Kidney epithelial cell (primary cell): ENCODE measurements at places on chromosomes 6 and 20. TPM values are rescaled to one million over a fixed set of nuclear protein-coding genes. Genes with fewer than 3 reads are reported as not detected.

- DNase-seq: no peak
Measured at GRCh38 chr20:40748182-40748581, 59.1 kb upstream of the MAFB start.

GRCh38 chr6:170281331-170282292 is 9.3 kb downstream of the DLL1 start:
- DNase-seq: no peak

DNA sequence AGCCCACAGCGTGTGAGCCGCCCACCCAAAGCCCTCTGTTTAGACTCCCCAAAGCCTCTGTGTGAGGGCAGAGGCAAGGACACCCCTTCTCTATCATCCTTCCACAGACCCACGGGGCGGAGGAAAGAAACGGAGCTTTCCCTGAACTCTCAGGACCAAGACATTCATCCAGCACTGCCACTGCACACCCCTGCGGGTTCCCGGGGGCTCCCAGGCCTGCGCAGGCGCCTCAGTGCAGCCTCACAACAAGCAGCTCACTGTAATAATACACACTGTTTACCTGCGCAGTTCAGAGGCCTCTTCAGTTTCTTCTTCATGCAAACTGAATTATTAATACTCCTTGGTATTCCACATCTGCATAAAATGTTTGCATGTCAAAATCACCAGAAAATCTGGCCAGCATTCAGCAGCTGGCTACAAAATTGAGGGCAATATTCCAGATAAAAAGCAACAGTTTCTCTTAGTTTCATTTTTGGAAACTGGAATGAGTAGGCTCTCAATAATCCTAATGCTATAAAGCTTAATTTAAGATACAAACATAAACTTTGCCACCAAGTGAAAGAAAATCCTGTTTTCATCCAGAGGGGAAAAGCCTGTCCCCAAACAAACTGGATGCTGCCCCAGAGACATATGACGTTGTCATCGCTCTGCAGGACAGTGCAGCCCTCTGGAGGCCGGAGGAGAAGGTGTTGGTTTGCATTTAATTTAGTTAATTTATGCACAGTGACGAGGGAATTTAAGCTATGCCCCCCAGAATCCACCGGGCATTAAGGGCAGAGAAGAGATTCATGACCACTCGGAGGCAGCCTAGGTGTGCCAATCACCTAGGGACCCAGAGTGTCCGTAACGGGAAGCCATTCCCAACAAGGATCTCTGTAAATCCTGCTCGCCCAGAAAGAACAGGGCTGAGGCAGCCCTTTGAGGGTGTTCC is 45.3 kb downstream of the NINL start:
- no peak for DNase-seq

- DNase-seq: no peak
Measured at GRCh38 chr20:10005885-10006284, 28.9 kb upstream of the ANKEF1 start.

GRCh38 chr6:103002282-103002681 is 1608.8 kb downstream of the GRIK2 start:
- no peak for DNase-seq

GRCh38 chr6:125370343-125370742 is 68.6 kb upstream of the HDDC2 start:
- no peak for DNase-seq

DNA sequence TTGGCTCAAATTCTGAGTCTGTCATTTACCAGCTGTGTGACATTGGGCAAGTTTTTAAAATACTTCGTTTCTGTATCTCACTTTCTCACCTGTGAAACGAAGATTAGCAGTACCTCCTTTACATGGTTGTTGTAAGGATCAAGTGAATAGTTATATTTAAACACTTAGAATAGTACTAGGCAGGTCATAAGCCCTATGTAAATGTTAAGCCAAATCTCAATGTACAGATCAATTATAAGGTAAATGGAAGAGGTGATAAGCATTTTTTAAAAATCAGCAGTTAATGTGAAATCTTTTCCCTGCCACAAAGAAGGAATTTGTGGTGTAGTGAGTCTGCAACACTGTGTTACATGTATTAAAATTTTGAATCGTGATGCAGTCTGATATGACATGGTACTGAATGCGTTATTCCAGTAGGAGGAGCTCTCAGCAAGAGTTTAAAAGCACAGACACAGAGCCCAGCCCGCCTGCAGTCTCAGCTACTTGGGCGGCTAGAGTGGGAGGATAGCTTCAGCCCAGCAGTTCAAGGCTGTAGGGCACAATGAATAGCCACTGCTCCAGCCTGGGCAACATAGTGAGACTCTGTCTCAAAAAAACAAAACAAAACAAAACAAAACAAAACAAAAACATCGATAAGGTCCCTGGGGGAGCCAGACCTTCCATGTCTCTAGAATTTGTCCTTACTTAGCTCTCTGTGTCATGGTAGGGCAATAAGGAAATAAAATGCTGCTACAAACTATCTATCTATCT is 46.0 kb downstream of the GTF2H5 start:
- DNase-seq: peak; percentile 41

- DNase-seq: no peak
Measured at GRCh38 chr6:139639507-139639906, 265.1 kb upstream of the CITED2 start.

- DNase-seq: no peak
Measured at GRCh38 chr6:34032856-34033255, 113.0 kb downstream of the GRM4 start.

DNA sequence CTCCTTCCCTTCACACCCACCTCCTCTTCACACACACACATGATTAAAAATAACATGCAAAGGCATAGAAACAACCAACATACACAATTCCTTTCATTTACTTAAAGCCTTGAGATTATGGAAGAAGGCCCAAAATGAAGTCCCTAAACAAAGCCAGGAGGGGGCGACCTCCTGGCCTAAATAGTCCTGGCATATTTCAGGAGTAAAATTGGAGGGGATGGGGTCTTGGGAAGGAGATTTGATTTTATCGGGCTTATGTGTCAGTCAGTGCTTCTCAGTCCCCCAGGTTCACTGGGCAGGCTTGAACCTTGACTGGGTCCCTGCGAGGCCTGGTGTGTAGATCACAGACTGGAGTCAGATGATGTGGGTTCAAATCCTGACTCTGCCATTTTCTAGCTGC is 266.4 kb downstream of the SAMD5 start:
- DNase-seq: no peak

DNA sequence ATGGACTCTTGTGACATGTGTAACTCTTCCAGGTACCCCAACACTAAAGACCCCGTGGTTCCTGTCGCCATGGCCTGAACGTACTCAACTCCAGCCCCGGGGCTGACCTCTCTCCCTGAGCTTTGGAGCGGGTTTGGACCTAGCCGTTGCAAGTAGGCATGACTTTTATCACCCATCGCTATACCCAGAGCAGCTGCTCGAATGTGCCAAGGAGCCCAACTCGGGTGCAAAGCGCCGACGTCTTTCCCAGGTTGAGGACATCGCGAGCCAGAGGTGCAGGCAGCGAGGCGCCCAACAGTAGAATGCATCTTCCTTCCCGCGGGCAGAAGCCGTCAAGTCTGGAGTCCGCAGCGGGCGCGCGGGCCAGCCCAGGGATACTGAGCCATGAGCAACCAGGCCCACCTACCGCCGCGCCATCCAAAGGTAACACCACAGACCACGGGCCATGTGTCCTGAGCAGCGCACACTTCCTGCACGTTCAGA is 5.7 kb upstream of the LAMP5 start:
- DNase-seq: no peak

DNA sequence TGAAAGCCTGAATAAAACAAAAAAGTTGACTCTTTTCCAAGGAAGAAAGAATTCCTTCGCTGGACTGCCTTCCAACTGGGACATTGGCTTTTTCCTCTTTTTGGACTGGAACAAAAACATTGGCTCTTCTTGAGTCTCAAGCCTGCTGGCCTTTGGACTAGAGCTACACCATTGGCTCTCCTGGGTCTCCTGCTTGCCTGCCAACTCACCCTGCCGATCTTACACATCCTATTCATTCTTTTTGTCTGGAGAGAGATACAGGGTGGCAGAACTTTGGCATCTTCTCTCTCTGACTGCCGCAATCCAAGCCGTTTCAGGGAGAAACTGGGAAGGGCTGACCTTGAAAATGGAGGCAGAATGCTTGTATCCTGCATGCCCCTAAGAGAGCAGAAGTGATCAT is 20.2 kb downstream of the DDO start:
- no peak for DNase-seq

GRCh38 chr20:57688864-57689263 is 21.0 kb downstream of the PMEPA1 start:
- no peak for DNase-seq

GRCh38 chr6:144248003-144248402 is 37.1 kb upstream of the UTRN start:
- no peak for DNase-seq

- no peak for DNase-seq
Measured at GRCh38 chr6:22435151-22435550, 134.2 kb upstream of the HDGFL1 start.

GRCh38 chr20:3652676-3653596 is 10.3 kb downstream of the GFRA4 start:
- DNase-seq: no peak

DNA sequence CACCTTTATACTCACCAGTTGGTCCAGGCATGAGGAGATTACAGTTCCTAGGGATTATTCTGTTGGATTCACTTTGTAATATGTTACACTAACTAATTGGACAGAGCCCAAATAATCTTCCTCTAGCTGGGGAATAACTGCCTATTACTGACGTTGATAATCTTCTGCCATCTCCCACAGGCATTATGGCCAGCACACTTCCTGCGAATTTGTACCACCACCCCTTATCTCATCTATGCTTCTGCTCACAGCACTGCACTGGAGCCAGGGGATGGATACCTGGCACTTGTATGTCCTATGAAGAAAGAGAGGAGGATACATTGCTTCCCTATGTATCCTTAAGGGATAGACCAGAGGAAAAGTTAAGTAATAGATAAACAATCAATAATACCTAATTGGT is 494.8 kb upstream of the MAN1A1 start:
- DNase-seq: no peak

DNA sequence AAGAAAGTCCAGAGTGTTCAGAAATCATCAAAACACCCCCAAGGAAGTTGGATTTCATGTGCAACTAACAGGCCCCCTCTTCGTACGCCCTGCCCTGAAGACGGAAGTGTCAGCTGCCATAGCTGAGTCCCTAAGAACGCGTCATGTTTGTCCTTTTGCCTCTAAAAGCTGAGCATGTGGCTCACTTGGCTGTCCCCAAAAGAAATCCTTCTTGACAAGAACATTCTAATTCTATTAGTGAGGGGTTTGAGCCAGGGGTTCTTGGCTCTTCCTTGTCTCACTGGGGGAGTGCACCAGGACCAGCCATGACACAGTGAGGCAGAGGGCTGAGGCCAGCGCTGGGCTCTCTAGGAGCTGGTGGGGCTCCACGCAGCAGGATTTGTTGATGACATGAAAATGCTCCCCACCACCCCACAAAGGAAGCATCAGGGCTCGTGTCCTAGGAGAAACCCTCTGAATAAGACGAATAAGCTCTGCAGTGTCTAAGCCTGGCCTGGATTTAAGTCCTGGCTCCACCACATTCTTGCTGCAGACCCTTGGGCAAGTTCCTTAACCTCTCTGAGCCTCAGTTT is 20.0 kb upstream of the SPO11 start:
- no peak for DNase-seq

DNA sequence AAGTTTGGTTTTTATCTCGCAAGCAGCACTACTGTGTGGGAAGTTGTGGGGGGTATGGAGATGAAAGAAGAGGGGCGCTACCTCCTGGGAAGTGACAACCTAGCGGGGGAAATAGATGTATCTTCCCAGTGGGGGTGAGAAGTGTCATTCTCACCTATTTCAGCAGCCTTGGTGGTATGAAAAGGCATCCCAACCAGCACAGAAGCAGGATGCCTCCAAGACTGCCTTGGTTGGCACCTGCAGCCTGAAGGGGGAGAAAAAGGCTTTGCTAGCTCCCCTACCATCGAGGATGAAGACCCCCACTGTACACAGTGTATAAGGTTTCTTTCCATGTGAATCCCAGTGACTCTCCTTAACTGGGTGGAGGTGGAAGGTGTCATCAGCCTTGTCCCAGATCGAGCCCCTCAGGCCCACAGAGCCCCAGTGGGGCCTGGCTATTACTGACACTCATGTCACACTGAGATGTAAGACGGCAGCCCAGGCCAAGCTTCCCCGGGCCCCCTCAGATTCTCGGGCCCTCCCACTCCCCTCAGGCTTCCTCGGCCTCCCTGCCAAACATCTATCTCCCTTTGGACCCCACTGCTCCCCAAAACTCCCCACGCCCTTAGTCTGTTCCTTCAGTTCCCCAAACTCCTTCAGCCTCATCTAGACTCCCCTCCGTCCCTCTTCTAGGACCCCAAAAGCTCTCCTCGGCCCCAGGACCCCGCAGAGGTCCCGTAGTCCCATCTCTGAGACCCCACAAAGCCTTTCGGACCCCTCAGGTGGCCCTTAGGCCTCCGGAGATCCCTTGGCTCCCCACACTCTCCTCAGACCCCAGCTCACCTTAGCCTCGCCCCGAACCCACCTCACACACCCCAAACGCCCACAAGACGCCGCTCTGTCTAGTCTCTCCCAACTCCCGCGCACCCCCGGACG is 688 bp downstream of the COMMD7 start:
- DNase-seq: no peak

- no peak for DNase-seq
Measured at GRCh38 chr6:104559435-104560202, 300.1 kb downstream of the HACE1 start.

GRCh38 chr6:130159956-130160355 is 62.8 kb downstream of the SAMD3 start:
- DNase-seq: no peak

DNA sequence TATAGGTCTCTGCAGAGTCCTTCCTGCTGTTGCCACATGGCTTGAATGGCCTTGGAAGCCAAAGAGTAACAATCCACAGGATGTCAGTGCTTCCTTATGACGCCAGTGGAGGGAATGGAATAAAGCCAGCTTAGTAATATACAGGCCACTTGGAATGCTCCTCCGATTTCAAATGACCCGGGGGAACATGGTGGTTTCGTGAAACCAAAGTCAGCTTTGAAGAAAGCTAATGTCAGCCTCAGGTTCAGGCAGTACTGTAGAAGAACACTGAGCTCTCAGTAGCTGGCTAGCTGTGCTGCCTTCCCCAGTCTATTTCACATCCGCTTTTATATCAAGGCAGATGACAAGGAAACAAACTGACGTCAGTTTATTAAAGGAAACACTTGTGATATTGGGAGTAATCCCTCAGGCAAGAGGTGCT is 189.1 kb downstream of the DTNBP1 start:
- DNase-seq: no peak

DNA sequence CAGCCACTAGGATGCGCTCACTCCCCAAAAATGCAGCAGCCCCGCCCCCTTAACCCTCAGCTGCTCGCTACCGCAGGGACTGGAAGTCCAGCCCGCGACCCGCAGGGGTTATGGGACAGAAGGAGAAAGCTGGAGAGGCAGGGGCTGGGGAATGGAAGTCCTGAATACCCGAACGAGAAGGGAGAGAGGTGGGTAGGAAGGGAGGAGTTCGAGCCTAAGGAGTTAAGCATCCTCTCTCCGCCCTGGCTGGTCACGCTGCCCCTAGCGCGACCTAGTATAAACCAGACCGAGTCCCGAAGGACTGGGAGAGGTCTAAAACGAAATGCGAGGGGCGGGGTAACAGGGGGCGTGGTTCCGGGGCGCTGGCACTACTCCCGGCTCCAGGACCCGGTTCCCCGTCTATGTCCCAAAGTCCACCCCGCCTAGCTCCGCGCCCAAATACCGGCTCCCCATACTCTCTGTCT is 448 bp upstream of the DDAH2 start:
- peak; percentile 52 for DNase-seq

MCHR2 gene
- not detected in 2 replicates for total RNA-seq

SMLR1 gene
- total RNA-seq: not detected in 2 replicates

FRK gene
- total RNA-seq: 2.9 and 3.1 TPM in 2 replicates
